HCT116 (cell line): ENCODE measurements at places on chromosomes 1 and 21.
A peak's percentile ranks its signal among the peaks of the same experiment; 100 is the strongest.

GRCh38 chr21:15759469-15759868, 29.7 kb downstream of the USP25 start:
- no peak for DNase-seq

GRCh38 chr1:117392771-117393170, 25.5 kb downstream of the MAN1A2 start:
- no peak for DNase-seq

DNA sequence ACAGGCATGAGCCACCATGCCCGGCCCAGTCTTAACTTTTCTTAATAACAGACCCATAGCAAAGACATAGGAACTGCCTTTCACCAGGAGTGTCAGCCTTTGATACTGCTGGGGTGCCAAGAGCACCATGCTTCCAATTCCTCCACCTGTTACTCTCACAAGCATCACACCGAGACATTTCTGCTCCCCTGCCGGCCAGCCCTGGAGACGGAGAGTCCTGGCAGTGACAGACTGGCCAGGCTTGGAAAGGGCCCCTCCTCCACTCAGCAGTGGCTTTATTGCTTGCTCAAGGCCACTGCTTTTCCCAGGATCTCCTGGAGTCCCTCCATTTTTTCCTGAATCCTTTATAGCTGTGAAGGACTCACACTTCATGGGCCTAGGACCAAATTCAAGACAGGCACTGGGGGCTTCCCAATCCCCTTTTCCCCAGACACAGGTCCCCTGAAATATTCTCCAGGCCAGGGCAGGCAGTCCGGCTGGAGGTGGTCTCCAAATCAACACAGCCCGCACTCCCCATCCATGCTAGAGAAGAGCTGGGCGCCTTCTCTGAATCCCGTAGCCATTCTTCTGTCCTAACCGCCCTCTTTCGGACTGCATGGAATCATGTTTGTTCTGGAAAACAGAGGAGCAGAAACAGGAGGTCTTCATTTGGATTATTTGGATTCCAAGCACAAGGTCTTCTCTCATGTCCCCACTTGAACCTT, 25.5 kb upstream of the PTPRF start:
- DNase-seq = no peak

- DNase-seq = no peak
Measured at GRCh38 chr1:228279011-228279721, 71.3 kb downstream of the OBSCN start.

- DNase-seq = no peak
Measured at GRCh38 chr1:30688920-30689794, 34.2 kb downstream of the MATN1 start.

DNA sequence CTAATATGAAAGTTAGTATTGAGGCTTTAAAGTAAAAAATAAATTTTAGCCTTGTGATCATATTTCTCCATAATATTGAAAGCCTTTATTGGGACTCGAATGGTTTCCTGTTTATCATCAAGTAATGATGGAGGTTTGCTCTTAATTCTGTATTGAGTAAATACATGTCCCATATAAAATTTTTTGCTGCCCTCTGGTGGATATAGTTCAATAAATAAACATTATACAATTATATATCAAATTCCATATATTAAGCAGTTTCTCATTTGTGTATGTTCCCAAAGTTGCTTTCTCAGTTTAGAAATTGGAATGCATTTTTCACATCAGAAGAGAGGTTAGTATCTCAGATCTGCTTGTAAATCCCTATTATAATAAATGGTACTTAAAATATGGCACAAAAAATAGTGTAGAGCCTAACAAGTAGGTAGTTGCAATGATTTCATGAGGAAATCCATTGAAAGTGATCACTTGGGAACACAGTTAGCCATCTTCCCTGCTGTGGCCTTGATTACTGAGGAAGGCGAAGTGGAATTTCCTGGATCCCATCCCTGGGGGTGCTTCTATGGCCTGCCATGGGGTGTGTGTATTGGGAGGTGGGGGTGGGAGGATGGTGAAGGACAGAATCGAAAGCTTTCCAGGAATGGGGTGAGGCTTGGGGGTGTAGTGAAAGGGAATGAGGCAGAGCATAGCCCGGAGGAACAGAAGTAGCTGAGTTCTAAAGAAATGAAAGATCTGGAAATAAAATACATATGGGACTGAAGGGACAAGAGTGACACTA, 84.1 kb upstream of the C21orf91 start:
- DNase-seq = no peak

DNA sequence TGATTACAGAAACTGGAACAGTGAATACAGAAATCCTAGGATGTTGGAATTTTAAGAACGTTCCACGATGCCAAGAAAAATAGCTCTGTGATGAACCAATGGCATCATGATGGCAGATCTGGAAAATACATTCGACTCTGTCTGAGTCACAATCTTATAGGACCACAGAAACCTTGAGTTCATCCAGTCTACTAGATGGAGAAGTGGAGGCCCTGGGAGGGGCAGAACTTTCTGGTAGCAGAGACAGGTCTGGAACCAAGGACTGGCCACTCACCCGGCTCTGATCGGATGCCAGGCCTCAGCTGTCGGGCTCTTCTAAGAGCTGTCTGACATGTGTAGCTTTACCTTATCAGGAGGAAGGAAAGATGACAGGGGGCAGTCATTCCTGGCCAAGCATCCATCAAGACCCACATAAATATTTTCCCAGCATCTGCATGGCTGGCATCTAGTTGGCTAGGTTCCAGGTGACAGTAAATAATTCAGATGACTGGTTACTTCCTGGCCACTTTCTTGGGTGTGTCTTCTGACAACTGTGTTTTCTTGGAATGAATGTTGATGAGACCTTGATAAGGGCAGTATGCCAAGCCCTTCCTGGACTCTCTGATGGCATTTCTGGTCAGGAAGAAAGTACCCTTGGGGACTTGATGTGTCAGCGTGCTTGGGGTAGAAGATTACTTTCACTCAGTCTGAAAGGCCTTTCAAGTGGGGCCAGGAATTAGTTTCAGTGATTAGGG, 72.6 kb upstream of the TRABD2B start:
- DNase-seq = no peak

DNA sequence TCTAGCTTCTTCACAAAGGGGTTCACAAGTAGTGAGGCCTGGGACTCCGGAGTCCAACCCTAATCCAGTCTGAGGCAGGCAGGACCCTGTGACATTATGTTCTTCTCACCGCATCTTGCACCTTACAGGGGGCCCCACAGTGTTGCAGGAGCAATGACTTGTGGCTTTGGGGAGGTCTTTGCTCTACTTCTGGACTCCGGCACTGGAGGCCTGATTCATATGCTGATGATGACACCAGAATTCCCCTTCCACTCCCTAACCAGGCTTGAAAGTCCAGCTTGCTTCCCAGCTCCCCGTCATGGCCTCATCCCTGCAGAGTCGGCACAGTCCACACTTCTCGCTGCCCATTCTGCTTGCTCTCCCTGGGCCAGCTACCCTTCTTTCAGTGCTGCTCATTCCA, 96.3 kb upstream of the SLC44A3 start:
- no peak for DNase-seq

- DNase-seq = no peak
Measured at GRCh38 chr1:11475748-11476147, 3.2 kb upstream of the DISP3 start.

GRCh38 chr1:8239039-8239305, 78.9 kb upstream of the SLC45A1 start:
- peak; percentile 29 for DNase-seq

DNA sequence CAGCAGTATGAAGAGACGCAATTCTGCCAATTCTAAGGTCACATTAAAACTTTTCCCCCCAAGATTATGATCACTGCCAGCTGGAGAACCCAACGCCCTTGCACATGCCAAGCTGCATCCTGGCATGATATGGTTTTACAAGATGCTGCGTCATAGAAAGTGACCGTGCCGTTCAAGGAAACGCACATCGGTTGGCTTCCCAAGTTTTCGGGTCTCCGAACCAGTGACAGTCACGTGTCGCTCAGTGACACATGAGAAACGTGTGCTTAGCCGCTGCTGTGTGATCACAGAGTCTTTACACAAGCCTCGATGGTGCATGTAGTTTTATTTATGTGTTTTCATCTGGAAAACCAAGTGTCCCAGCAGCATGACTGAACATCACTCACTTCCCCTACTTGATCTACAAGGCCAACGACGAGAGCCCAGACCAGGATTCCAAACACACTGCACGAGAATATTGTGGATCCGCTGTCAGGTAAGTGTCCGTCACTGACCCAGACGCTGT, 7.4 kb downstream of the SMIM1 start:
- no peak for DNase-seq

GRCh38 chr1:21935891-21936365, 1.2 kb downstream of the HSPG2 start:
- no peak for DNase-seq

DNA sequence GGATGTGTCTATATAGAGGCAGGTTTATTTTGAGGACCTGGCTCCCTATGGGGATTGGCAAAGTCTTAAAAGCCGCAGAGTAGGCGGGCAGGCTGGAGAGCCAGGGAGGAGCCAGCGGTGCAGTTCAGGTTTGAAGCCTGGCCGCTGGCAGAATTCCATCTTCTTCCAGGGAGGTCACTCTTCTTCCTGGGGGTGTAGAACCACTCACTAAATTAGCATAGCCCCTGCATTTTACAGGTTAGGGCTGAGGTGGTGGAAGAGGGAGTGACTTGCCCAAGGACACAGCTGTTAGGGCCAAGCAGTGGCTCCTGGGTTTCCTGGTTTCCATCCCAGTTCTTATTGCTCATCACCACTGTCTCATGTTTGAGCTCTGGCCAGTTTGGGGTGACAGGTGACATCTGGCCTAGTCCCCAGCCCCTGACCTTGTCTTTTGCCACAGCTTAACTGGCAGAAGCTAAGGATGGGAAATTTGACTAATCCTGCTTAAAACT, 1.4 kb downstream of the PINK1 start:
- no peak for DNase-seq

- DNase-seq = peak; percentile 61
Measured at GRCh38 chr1:36224537-36225282, 467 bp downstream of the THRAP3 start.

- no peak for DNase-seq
Measured at GRCh38 chr1:164787834-164788231, 228.8 kb downstream of the PBX1 start.

GRCh38 chr21:34722684-34723300, 54.0 kb downstream of the CLIC6 start:
- DNase-seq = no peak
